ENCODE measurements at places on chromosomes 3 and 15. TPM values are rescaled to one million over a fixed set of nuclear protein-coding genes. Genes with fewer than 3 reads are reported as not detected.

DNA sequence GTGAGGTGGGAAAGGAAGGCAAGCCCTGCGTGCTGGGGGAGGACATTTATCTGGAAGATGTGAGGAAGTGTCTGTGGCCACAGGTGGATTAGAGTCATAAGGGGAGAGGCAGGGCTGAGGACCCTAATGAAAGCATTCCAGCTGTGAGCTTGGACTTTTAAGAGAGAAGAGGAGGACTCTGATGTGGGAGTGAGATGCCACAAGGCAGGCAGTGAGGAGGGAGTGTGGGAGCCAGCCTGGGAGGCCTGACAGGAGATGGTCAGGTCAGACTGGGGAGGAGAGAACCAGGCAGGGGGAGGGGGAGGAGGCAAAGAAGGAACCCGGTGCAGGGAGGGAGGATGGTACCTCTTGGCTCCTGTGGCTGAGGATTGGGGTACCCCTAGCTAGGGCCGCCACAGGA, 21.0 kb downstream of the MAPKAPK3 start:
- H3K27ac ChIP-seq, result no peak overlapping the region
- no peaks in the 10 kb centered on the region for H3K27me3 ChIP-seq
- DNase-seq, result no peak

FBXW12 gene
- total RNA-seq, result not detected

GRCh38 chr3:5197022-5197421, 9.5 kb downstream of the EDEM1 start:
- peaks cover 63% of the 10 kb centered on the region for H3K4me1 ChIP-seq
- H3K4me3 ChIP-seq, result peak overlapping the region; percentile 22
- H3K27me3 ChIP-seq, result no peaks in the 10 kb centered on the region
- peak overlapping the region; percentile 80 for H3K27ac ChIP-seq
- H3K36me3 ChIP-seq, result no peaks in the 10 kb centered on the region
- DNase-seq, result no peak

BLM gene
- 6.2 TPM for total RNA-seq

DALRD3 gene
- total RNA-seq, result 20.8 TPM

GRCh38 chr15:43194795-43195194, 9.6 kb downstream of the CCNDBP1 start:
- no peak overlapping the region for H3K4me3 ChIP-seq
- H3K27me3 ChIP-seq, result no peaks in the 10 kb centered on the region
- H3K36me3 ChIP-seq, result peaks cover 62% of the 10 kb centered on the region
- H3K27ac ChIP-seq, result no peak overlapping the region
- no peak for DNase-seq

DNA sequence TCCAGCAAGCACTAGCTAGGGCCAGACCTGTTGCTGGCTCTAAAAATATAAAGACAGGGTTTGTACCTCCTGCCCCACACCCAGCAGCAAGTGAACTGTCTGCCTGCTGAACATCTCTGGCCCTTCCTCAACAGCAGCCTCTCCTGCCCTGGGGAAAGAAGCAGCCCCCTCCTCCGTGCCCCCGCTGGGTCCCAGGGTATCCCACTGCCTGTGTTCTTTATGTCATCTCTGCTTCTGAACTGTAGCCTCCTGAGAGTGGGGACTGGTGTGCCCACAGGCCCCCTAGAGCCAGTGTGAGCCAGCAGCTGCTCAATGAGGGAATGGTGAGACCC, 54.5 kb downstream of the ACAD9 start:
- H3K4me1 ChIP-seq, result no peaks in the 10 kb centered on the region
- DNase-seq, result no peak
- H3K27me3 ChIP-seq, result peaks cover 36% of the 10 kb centered on the region
- H3K4me3 ChIP-seq, result no peak overlapping the region
- no peaks in the 10 kb centered on the region for H3K36me3 ChIP-seq

SERINC4 gene
- 0.26 TPM for total RNA-seq

GABRR3 gene
- total RNA-seq, result not detected

DNA sequence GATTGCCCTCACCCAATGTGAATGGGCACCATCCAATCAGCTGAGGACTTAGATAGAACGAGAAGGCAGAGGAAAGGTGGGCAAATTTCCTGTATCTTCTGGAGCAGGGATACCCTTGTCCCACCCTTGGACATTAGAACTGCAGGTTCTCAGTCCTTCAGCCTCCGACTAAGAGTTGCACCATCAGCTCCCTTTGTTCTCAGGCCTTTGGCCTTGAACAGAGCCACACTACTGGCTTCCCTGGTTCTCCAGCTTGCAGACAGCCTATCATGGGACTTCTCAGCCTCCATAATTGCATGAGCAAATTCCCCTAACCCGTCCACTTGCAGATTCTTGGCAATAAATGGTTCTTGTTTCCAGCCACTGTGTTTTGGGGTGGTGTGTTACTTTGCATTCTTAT, 102.4 kb downstream of the LSM3 start:
- no peak for DNase-seq
- no peaks in the 10 kb centered on the region for H3K4me1 ChIP-seq
- no peak overlapping the region for H3K27ac ChIP-seq
- no peak overlapping the region for H3K4me3 ChIP-seq
- no peaks in the 10 kb centered on the region for H3K36me3 ChIP-seq

HHATL gene
- not detected for total RNA-seq

AMIGO3 gene
- total RNA-seq, result not detected

- DNase-seq, result peak; percentile 39
- peaks cover 2% of the 10 kb centered on the region for H3K4me1 ChIP-seq
- H3K27me3 ChIP-seq, result peaks cover 2% of the 10 kb centered on the region
- H3K36me3 ChIP-seq, result no peaks in the 10 kb centered on the region
- H3K27ac ChIP-seq, result no peak overlapping the region
These were observed 187.1 kb downstream of the PDE8A start for GRCh38 chr15:85168642-85169173.

ISLR2 gene
- total RNA-seq, result 0.06 TPM

DAG1 gene
- 16.5 TPM for total RNA-seq

TMEM44 gene
- total RNA-seq, result 2.0 TPM

CEP19 gene
- 1.6 TPM for total RNA-seq

- H3K27ac ChIP-seq, result no peak overlapping the region
- no peaks in the 10 kb centered on the region for H3K4me1 ChIP-seq
- H3K27me3 ChIP-seq, result no peaks in the 10 kb centered on the region
- H3K4me3 ChIP-seq, result no peak overlapping the region
These were observed 50.4 kb downstream of the DNAH1 start for GRCh38 chr3:52366527-52366926.

GRCh38 chr15:99019558-99020540, 12.3 kb upstream of the PGPEP1L start:
- no peaks in the 10 kb centered on the region for H3K36me3 ChIP-seq
- no peak for DNase-seq
- H3K27ac ChIP-seq, result no peak overlapping the region
- no peak overlapping the region for H3K4me3 ChIP-seq

PIF1 gene
- total RNA-seq, result 0.92 TPM

HYKK gene
- total RNA-seq, result 3.8 TPM

PLA2G4D gene
- total RNA-seq, result not detected

TRANK1 gene
- total RNA-seq, result 130 TPM

DNA sequence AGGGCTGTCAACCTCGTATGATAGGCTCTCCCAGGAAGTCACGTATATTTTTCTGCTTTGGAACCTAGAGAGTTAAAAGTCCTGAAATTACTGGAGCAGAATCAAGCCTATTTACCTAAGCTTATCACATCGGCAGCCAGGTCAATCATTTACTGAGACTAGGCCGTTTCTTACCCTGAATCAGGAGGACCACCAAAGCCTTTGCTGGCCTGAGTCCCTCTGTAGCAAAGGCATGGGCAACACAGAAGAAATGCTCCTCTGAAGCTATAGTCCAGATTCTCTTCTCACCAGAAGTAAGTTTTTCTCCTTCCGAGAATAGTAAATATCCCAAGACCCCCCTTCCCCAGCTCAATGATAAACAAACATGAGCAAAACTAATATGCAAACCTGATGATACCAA, 125.9 kb upstream of the PHLDB2 start:
- H3K27ac ChIP-seq, result no peak overlapping the region
- no peak for DNase-seq
- peaks cover 4% of the 10 kb centered on the region for H3K36me3 ChIP-seq
- H3K27me3 ChIP-seq, result no peaks in the 10 kb centered on the region
- H3K4me3 ChIP-seq, result no peak overlapping the region

- no peak for DNase-seq
- peaks cover 15% of the 10 kb centered on the region for H3K27me3 ChIP-seq
- H3K36me3 ChIP-seq, result no peaks in the 10 kb centered on the region
- H3K27ac ChIP-seq, result no peak overlapping the region
These were observed 32.8 kb downstream of the CYFIP1 start for GRCh38 chr15:22947101-22948000.

- no peak overlapping the region for H3K4me3 ChIP-seq
- H3K27ac ChIP-seq, result no peak overlapping the region
- DNase-seq, result no peak
- H3K27me3 ChIP-seq, result no peaks in the 10 kb centered on the region
- H3K4me1 ChIP-seq, result no peaks in the 10 kb centered on the region
- no peaks in the 10 kb centered on the region for H3K36me3 ChIP-seq
These were observed 21.2 kb downstream of the ZNF860 start for GRCh38 chr3:32002561-32003368.

ANKRD63 gene
- total RNA-seq, result not detected

SAXO2 gene
- 0.56 TPM for total RNA-seq

HIGD2B gene
- 0.33 TPM for total RNA-seq

Data from T-cell (primary cell).